Naive thymus-derived CD4-positive, alpha-beta T cell (primary cell): ENCODE measurements at places on chromosomes 5 and 9.

GRCh38 chr9:97315550-97315949, 8.1 kb downstream of the CCDC180 start:
- no peak for DNase-seq

GRCh38 chr9:12212860-12213259, 480.3 kb upstream of the TYRP1 start:
- no peak for DNase-seq

DNA sequence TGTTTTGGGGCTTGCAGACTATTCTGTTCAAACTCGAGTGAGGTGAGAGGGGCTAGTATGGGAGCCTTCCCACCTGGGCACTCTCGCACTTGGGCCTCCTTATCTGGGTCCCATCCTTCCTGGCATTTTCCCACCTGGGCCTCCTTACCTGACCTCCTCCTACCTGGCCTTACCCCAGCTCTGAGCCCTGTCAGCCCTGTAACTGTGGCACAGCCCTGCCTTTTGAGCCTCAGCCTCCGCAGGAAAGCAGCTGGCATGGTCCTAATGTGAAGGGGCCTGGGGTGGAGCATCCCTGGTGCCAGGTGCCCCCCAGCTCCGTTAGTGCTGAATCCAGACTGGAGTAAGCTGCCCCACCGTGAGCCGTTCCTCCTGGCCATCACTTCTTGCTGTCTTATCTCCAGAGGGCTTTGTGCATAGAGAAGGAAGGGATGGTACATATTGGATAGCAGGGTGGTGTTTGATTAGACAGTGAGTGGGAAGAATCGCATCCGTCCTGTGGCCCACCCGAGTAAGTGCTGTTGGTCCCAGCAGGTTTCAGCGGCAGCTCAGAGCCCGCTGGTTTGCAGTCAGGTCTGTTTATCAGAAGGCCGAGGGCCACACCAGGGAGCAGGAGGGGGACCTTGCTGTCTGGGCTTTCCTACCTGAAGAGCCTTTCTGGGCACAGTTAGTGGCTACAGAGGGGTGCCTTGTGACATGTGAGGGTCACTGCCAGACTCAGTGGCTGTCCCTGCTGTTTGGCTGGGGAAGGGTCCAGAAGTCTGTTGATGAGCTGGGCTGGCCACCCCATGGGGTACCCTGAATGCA, 76.5 kb downstream of the WNK2 start:
- DNase-seq: peak; percentile 18

DNA sequence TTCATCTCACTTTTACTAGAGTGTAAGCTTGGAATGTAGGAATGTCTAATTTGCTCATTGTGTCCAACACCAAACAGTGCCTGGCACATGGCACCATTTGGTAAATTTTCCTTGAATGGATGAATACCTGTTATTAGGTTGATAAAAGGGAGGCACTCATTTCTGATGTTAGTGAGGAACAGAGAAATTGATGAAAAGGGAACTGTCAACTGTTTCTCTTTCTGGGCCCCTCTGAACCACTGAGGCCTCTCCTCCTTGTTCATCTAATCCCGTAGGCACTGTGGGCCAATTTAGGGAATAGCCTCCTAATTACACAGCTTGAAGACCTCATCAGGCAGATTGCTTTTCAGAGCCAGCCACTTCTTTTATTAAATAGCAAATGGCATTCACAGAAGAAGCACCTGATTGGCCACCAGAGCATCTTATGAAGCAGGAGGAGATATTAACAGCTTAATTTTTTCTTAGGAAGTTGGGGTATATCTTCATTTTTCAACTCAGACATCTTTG, 22.6 kb downstream of the MRRF start:
- no peak for DNase-seq

- DNase-seq: no peak
Measured at GRCh38 chr9:21549251-21549765, 67.2 kb upstream of the IFNE start.

DNA sequence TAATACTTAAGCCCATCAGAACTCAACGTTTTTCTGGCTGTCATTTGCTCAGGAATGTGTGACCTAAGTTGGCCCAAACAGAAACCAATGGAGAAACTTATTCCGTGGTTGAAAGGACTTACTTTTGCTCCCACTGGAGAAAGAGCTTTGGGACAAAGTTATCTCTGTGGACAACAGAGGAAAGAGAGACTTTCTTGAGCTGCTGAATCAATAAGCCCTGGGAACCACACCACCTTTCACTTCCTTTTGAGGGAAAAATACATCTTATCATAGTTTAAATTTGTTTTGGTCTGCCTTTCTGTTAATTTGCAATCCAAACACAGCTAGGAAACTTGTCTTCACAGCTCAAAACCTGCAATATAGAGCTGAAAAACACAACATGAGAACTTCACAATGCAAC, 62.8 kb upstream of the VCAN start:
- DNase-seq: no peak

DNA sequence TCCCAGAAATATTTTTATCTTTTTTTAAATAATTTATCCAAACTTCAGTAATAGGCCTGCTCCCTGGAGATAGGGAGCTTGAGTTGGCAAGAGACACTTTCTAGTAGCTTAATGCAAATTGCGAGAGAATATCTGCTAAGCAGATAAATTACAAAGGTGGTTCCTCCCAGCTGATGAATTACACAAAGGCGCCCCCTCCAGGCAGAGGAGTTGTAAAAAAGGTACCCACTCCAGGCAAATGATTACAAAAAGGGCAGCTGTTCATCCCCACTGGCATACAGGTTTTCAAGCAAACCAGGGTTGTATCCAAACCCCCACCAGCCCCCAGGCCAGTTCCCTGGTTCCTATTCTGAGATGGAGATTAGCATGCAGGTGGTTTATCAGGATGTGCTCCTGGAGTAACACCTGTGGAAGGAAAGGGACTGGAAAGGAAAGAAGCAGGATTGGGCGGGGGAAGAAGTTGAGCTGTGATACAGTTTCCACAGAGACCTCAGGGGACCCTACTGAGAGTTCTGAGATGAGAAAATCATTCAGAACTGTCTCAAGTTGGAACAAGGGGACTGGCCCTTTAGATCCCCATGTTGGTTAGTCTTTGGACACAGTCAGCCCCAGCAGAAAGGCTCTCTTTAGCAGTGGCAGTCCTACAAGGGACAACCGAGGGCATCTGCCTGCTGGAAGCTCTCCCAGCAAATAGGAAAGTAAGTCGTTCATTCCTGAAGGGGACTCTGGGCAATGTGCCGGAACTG, 25.5 kb downstream of the ESM1 start:
- no peak for DNase-seq

GRCh38 chr5:133691448-133691847, 79.1 kb upstream of the FSTL4 start:
- no peak for DNase-seq

- DNase-seq: no peak
Measured at GRCh38 chr5:10474521-10475075, 32.9 kb downstream of the ROPN1L start.

DNA sequence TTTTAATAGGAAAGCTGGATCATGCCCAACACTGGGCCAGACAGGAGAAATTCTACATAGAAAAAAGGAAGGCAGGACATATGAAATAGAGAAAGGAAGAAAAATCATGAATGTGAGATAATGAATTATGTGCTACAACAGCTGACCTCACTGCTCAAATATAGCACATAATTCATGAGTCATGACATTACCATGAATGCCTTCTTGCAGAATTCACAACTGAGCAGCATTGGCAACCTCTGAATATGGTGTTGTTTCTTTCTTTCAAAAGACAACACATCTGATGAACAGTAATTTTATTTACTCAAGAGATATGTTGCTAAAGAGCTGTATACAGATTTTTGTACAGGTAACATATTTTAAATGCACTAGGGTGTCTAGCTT, 34.4 kb downstream of the APBA1 start:
- no peak for DNase-seq

DNA sequence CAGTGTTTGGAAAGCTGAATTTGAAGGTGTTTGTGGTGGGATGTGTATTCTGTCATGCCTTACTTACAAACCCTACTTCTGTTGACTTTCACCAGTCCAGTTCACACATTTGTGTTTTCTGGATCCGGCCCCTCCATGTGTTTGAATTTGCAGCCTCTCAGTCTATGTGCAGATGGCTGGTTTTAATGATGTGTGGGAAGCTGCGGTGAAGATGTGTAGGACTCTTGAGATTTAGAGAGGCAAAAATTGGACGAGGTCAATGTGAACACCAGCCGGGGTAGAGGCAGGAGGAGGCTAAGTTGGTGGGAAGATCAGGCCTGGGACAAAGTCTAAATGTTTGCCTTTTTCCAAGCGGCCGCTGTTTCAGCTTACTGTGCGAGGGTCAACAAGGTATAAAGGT, 115.4 kb upstream of the KLF9 start:
- no peak for DNase-seq

- DNase-seq: no peak
Measured at GRCh38 chr9:110076894-110077725, 130.8 kb downstream of the C9orf152 start.

GRCh38 chr5:60223342-60223741, 329.8 kb upstream of the PDE4D start:
- DNase-seq: no peak

DNA sequence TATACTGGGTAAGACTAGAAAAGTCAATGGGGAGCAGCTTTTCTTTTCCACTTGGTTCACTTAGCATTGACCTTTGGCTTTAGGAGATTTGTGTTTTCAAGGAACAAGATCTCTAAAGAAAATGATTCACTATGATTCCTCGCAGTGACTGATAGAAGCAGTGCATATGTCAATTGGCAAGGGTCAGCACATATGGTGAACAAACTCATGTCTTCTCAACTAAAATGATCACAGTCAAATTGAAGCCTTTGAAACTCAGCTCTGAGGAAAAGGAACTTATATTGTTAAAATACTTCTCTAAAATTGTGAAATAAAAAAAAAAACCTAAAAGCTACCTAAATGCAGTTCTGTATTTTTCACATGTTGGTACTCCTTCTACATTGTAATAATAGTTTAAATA, 43.2 kb upstream of the IL7R start:
- DNase-seq: no peak

DNA sequence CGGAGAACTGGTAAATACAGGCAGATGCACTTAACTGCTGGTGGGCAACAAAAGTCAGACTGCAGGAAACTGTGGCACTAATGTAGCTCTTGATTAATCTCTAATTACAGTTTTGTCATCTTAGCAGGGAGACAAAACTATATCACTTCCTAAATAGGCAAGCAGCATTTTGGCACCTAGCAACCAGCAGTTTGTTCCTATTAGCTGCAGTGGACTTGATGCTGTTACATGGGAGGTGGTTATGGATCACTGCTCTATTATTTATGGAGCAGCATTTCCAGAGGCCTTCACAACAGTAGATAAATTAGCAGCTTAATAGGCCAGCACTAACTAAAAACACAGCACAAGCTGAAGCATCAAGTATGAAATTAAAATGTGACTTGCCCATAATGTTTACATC, 518.3 kb upstream of the ITGA1 start:
- no peak for DNase-seq

GRCh38 chr5:151213803-151214613, 9.9 kb downstream of the CCDC69 start:
- DNase-seq: peak; percentile 82

GRCh38 chr5:6307304-6307703, 71.0 kb downstream of the MED10 start:
- no peak for DNase-seq

DNA sequence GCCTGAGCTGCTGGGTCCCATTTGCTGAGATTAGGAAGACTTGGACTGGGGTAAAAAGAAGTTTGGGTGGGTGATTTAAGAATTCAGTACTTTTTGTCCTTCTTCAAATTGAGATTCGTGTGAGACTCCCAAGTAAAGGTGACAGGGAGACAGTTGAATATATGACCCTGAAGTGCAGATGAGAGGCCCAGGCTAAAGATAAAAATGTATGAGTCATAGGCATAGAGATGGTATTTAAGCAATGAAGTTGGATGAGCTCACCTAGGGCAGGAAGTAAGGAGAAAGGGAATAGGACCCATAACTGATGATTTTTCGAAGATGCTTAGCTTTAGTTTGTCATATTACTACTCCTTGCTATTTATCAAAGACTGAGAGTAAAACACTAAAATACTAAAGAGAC, 255.9 kb upstream of the ADRA1B start:
- no peak for DNase-seq

- DNase-seq: peak; percentile 62
Measured at GRCh38 chr5:43396762-43397304, 15.4 kb downstream of the CCL28 start.

GRCh38 chr5:147179562-147180147, 55.2 kb upstream of the STK32A start:
- DNase-seq: no peak
